ENCODE measurements at places on chromosomes 16 and 17.
A peak's percentile ranks its signal among the peaks of the same experiment; 100 is the strongest.

- DNase-seq: peak; percentile 35
Observed at GRCh38 chr16:29975134-29975538, 1.5 kb downstream of the TAOK2 start.

DNA sequence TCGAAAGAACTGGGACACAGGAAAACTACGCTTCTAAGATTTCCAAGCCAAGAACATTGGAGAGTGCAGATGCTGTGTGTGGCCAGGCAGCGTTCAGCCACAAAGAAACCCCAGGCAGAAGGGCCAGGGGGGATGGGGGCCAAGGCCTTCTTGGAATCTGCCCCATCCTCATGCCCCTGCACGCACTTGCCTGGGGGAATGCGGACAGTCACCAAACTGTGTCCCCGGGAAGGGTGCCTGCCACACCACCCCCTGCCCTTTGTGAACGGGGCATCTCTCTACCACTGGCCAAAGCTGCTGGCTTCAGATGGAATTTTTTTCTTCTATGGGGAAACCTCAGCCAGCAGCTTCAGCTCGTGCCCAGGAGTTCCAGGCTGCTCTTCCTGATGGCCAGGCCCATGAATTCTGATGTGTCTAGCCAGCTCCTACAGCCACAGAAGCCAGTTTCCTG is 32.0 kb upstream of the DNAH17 start:
- no peak for DNase-seq

GRCh38 chr17:32542186-32542585 is 55.4 kb downstream of the CDK5R1 start:
- DNase-seq: no peak

GRCh38 chr17:64003526-64004121 is 5.5 kb downstream of the PRR29 start:
- no peak for DNase-seq

DNA sequence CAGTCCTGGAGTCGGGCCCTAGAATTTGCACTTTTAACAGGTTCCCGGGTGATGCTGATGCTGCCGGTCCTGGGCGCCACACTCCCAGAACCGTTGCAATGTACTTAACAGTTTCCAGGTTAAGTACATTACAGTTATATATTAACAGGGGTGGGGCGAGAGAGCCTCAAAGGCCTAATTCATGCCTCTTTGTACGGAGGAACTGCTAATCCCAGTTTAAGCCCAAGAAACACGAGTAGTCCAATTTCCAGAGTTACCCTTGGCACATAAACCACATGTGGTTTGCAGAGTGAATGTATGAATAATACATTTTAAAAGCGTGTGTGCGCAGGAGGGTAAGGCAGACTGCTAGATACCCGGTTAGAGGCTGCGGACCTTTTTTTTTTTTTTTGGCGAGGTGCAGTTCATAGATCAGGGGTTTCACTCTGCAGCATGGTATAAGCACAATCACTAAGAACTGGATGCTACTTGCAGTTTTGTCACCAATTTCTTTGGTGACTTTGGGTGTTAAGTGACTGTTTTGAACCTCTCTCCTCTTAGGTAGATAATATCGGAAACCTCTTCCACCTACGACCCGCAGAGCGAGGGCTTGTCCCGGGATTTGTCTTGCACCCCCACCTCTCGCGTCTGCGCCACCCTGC is 713 bp downstream of the COX11 start:
- DNase-seq: peak; percentile 53

DNA sequence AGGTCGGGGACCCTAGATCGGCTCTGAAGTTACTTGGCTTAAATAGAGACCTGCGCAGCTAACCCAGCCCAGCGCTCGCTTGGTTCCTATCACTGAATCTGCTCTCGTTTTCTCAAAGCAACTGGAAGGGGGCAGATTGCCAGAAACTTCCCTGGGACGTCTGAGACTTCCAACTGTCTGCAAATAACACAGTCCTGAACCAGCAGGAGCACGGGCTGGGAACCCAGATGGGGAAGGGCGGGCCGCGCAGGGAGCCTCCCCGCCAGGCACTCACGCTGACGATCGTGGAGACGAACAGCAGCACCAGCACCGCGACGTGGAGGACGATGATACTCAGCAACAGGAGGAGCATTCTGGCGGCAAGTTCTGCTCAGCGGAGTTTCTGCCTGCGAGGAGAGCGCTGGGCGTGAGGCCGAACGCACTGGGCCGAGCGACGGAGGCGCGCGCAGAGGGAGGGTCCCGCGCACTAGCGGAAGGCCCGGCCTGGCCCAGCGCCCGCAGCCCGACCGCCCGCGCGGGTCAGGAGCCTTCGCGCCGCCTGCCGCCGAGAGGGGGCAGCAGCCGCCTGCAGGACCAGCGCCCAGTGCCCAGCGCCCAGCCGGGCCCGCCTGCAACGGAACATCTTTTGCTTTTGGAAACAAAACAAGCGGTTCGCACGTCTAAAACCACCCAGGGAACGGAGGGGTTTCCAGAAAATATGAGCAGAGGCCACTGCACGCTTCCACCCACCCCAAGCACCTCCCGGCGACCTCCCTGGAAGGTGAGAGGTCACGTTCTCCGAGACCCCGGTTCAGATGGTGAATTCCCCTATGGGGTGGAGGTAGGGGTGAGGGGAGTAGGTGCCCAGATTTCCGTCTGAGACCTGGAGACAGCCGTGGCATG is 4.5 kb downstream of the PMP22 start:
- peak; percentile 94 for DNase-seq

DNA sequence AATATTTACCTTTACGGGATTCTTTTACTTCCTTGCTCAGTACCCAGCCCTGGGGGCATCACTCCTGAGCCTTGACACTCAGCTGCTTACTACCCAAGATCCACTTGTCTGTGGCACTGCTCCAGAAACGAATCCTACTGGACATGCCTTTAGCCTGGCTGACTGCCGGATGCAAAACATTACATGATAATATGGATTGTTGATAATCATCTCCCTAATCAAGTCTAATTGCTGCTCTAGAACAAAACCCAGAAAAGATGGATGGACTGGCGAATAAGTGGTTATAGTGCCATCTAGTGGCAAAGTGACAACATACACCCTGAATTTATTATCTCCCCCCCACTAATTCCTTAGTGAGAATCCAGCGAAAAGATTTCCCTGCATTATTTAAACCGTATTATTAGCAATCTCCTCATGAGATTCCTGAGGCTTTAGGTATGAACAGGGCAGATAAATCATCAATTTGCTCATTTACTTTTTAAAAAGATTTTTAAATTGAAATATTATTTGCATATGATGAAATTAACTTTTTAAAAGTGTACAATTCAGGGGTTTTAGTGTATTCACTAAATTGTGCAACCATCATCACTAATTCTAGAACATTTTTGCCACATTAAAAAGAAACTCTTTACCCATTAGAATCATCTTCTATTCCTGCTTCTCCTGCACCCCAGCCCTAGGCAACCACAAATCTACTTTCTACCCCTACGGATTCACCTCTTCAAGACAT is 61.6 kb downstream of the RGS9 start:
- no peak for DNase-seq

DNA sequence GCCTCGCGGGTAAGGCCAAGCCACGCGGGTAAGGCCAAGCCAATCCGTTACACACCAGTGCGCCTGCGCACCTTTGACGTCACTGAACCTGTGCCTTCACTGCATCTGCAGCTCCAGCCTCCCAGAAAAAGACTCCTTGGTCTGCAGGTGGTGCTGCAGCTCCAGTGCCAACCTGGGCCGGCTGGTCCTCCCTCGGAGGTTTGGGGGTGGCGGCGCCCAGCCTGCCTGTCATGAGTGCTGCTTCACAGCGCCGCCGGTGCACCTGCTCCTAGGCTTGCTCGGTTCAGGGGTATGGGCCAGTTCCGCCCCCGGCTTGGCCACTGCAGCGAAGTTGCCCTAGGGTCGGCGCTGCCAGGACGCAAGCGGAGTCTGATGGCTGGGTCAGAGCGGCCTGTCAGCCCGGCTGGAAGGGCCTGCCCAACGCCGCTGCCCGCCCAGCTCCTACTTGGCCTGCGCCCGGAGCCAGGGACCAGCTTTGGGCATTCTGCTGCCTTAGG is 146.6 kb downstream of the USP22 start:
- no peak for DNase-seq

DNA sequence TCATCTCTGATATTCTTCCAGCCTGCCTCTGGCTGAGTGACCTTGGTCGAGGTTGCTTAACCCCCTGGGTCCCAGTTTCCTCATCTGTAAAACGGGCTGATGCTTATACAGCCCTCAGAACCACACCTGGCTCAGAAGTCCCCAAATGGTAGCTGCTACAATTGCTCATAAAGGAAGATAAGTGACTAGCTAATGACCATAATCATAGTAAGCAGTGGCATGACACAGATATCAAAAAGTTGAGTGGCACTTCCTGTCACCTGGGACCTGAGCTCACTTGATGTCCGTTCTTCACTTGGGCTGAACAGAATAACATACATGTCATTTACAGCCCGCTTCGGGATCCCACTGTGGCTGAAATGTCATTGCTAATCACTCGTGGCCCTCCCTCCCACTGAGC is 1.8 kb downstream of the MGRN1 start:
- no peak for DNase-seq

DNA sequence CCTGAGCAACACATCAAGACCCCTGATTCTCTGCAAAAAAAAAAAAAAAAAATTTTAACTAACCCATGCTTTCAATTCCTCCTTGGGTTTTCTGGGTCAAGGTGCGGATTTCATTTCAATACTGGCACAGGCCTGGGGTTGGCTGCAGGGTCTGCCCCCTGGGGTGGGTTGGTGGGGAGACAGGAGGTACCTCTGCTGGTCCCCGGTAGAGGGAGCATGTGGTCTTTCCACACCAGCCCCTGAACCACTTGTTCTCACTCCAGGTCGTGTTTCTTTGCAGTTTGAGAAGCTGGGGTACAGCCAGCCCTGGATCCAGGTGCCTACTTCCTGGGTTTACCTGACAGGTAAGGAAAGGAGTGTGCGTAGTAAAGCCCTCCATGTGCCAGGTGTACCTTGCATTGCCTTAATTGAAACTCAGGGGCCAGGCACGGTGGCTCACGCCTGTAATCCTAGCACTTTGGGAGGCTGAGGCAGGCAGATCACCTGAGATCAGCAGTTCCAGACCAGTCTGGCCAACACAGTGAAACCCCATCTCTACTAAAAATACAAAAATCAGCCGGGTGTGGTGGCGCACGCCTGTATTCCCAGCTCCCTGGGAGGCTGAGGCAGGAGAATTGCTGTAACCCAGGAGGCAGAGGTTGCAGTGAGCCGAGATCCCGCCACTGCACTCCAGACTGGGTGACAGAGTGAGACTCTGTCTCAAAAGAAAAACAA is 21.8 kb downstream of the SDR42E2 start:
- DNase-seq: no peak

GRCh38 chr17:4968486-4969046 is 949 bp upstream of the SPAG7 start:
- DNase-seq: peak; percentile 74

DNA sequence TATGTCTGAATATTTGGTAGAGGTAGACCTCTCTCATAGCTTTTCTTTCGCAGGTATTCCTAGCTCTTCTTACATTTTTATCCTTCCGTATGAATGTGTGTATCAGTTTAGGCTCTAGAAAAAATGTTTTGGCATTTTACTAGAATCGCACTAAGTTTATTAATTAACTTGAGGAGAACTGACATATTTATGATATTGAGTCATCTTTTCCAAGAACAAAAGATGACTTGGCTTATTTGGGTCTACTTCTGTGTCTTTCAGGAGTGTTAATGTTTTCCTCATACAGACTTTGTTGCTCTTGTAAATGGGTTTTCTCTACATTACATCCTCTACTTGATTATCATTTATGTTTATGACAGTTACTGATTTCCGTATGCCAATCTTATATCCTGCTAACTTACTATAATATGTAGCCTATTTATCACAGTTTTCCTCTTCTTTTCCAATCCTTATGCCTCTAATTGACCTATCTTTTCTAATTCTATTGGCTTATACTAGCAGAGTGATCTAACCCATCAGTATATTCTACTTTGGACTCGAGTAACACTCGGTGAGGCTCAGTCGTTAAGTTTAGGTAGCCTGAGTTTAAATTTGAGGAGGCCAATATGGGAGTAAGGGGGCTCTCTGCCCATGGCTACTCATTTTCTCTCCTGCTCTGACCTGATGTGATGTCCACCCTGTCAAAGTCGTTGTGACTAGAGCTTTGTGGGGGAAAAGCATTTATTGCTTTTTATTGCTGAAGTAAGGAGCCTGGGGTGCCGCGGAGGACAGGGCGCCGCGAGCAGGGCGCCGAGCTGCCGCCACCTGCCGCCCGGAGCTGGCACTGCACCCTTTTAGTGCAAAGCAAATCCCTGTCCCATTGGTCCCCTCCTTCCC is 20.0 kb downstream of the ST6GALNAC1 start:
- peak; percentile 88 for DNase-seq

DNA sequence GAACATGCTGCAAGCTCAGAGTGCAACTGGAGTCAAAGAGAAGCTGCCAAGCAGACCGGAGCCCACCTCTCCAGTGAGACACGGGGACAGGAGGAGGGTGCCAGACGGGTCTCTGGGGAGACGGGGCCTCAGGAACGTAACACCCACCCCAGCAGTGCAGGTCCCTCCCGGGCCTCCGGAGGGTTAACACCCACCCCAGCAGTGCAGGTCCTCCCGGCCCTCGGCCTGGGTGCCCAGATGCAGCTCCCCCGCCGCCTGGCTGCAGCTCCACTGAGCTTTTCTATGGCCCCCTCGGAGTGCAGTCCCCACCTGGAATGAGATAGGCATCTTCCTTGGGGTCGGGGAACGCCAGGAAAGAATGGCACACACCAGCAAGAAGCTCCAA is 89.9 kb downstream of the ZNF778 start:
- no peak for DNase-seq

DNA sequence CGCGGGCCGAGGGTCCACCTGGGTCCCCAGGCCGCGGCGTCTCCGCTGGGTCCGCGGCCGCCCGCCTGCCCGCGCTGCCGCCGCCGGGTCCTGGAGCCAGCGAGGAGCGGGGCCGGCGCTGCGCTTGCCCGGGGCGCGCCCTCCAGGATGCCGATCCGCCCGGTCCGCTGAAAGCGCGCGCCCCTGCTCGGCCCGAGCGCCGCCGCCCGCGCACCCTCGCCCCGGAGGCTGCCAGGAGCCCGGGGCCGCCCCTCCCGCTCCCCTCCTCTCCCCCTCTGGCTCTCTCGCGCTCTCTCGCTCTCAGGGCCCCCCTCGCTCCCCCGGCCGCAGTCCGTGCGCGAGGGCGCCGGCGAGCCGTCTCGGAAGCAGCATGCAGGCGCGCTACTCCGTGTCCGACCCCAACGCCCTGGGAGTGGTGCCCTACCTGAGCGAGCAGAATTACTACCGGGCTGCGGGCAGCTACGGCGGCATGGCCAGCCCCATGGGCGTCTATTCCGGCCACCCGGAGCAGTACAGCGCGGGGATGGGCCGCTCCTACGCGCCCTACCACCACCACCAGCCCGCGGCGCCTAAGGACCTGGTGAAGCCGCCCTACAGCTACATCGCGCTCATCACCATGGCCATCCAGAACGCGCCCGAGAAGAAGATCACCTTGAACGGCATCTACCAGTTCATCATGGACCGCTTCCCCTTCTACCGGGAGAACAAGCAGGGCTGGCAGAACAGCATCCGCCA is 504 bp downstream of the FOXC2 start:
- peak; percentile 65 for DNase-seq

DNA sequence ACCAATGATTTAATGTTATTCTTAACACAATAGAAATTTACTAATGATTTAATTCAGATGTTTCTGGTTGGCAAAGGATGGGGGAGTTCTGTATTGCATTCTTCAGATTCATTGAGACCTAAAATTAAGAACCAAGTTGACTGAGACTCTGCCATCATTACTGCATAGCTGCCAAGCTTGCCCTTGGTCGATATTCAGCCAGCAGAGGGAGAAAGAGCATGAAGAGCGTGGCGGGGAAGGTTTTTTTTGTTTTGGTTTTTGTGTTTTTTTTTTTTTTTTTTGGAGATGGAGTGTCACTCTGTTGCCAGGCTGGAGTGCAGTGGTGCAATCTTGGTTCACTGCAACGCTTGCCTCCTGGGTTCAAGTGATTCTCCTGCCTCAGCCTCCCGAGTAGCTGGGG is 659.4 kb upstream of the EEF2KMT start:
- DNase-seq: no peak

All from ecto neural progenitor cell (in vitro differentiated cells).